ENCODE measurements at places on chromosomes 2 and 18.

- no peak for DNase-seq
Observed at GRCh38 chr2:23565814-23566213, 180.8 kb downstream of the KLHL29 start.

DNA sequence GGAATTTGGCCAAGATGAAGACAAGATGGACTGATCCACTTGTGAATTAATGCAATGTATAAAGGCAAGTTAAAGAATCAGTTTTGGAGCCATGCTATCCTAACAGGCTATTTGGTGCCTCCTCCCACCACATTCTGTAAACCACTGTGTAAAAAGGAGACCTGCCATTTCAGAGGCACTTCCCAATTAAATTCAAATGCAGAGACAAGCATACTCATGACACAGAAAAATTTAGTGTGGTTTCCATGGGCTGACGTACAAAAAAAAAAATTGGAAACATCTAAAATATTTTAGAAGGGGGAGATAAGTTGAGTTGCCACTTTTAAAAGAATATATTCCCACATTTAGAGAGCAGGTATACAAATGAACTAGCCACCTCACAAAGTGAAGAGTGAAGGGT, 112.1 kb downstream of the TCF4 start:
- DNase-seq: no peak

- no peak for DNase-seq
Observed at GRCh38 chr2:224884188-224884587, 158.1 kb downstream of the DOCK10 start.

DNA sequence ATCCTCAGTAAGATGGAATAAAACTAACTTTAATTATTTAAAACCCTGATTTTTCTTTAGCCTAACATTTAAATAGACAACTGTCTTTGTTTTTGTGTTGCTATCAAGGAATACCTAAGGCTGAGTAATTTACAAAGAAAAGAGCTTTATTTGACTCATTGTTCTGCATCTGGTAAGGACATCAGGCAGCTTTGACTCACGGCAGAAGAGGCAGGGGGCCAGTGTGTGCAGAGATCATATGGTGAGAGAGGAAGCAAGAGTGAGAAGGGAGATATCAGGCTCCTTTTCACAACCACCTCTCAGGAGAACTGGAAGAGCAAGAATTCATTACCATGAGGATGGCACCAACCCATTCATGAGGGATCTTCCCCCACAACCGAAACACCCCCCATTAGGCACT, 64.6 kb upstream of the TFPI start:
- DNase-seq: no peak

Measured in AG09319 (cell line).